ENCODE measurements at places on chromosomes 1 and 21.

DNA sequence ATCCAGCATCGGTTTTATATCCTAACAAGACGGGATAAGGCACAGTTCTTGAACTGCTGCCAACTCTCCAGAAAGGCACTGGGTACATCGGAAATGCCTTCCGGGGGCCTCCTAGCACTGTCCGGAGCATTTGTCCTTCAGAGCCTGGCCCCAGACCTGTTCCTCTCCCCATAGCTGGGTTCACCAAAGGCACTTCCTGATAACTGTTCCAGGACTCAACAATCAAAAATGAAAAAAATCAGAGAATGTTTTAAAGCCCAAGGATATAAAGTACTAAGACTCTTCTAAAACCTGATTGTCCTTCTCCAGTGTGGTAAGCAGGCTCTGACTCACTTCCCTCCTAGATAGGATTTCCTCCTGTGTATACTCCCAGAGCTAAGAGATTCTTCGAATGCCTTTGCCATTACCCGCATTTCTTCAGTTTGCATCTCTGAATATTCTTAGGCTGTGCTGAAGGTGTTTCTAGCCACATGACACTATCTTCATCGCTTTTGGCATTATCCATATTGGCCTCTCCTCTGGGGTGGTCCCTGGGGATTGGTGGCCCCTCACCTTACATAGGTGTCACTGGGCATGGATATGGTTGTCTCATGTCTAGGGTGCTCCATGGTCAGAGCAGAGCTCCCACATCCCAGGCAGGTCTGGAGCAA lies 112.9 kb downstream of the ZBTB18 start:
- DNase-seq, result no peak

DNA sequence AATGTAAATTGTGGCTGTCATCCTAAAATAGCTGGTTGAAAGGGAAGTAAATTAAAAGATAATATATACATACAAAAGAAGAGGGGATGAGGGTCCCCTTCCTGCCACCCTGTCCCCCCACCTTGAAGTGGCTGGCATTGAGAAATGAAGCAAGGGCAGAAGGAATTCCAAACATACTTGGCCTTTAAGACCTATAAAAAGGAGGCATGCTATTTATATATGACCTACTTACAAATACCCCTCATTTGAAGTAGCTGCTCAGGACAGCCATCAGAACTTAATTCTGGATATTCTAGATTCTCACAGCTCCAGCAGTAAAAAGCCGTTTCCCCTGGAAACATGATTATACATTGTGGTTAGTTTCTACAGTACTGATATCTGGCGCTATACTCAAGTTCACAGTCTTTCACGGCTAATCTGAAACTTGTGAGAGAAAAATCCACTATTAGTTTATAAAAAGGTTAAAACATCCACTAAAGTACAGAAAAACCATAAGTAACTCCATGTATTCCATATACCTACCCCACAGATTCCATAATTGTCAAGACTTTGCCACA lies 9.6 kb upstream of the MAP10 start:
- DNase-seq, result no peak

- no peak for DNase-seq
Measured at GRCh38 chr1:17199267-17200044, 5.5 kb upstream of the PADI1 start.

DNA sequence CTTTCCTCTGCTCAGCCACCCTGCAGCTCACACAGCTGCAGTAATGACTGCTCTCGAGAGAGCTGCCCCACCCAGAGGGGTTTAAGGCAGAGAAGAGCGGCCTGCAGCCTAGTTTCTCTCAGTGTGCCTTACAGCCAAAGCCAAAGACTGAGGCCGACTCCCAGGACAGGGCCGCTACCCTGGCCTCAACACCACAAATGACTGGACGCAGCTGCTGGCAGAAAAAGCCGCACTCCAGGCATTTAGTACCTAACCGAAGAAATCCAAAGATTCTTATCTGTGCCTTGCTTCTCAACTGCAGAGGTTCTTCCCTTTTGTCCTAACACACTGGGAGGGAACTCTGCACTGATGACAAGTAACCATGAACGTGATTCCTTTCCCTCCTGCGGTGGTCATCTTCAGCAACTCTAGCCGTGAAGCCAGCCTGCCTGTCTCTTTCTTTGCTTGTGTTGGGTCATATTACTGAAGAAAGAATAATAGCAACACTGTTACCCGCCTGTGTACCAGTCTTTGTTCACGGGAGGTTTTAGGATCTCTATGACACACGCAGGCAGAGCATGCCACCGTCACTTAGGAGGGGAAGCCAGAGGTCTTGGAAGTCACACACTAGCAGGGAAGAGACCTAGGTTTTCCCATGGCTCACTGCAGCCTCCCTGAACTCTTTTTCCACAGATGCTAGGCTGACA lies 202.7 kb downstream of the RHOU start:
- DNase-seq, result no peak

DNA sequence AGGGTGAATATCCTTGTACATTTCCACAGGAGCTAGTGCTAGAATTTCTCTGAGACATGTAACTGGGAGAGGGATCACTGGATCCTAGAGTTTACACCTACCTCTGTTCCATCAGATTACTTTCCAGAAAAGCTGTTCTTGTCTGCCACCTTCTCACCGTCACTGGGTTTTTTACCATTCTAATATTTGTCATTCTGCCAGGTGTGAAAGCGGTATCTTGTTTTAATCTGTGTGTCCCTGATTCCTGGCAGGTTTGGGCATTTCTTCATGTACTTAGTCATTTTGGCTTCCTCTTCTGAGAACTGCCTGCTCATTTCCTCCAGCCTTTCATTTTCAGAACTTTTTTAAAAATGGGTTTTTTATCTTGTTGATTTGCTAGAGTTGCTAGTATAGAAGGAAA lies 5.1 kb downstream of the PMF1 start:
- DNase-seq, result no peak

GRCh38 chr1:26291433-26291832 lies 11.5 kb downstream of the SH3BGRL3 start:
- no peak for DNase-seq

GRCh38 chr1:205455581-205456382 lies at the start of gene BLACAT1:
BLACAT1 (minus strand) TSS chr1:205456045.
- no peak for DNase-seq

DNA sequence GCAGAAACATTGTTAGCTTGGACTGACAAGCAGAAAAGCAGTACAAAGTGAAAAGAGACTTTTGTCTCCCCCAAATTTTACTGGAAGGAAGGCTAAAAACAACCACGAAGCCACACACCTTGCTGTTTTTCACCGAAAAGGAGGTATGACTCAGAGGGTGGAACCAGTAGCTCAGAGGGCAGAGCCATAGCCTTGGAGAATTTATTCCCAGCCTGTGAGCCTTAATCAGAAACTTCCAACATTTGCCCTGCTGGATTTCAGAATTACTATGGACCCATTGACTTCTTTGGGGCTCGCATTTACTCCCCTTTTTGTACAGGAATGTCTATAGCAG lies 32.0 kb downstream of the RPS6KC1 start:
- no peak for DNase-seq

DNA sequence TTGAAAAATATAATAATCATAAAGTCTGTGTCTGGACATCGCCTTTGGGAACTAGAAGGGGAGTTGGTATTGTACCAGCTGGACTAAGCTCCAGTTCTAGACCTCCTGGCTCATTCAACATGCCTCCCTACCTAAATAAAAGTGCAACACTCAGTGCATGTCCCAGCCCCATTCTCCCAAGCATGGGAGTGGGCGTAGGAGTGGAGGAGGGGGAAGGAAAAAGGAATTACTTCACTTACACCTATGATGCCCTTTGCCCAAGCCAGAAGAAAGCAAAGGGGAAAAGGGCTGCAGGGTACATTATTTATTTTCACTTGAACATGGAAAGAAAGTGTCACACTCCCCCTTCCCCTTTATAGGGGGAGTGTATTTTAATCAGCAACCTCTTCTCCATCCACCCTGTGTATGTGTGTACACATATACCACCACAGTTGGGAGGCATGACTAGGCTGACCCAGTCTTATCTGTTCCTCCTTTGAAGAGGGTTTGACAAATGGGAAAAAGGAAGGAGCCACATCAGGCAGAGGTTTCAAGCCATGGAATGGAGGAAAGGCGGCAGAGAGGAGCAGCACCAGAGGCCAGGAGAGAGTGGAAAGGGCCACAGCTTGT lies 3.2 kb downstream of the NIT1 start:
- DNase-seq, result no peak

DNA sequence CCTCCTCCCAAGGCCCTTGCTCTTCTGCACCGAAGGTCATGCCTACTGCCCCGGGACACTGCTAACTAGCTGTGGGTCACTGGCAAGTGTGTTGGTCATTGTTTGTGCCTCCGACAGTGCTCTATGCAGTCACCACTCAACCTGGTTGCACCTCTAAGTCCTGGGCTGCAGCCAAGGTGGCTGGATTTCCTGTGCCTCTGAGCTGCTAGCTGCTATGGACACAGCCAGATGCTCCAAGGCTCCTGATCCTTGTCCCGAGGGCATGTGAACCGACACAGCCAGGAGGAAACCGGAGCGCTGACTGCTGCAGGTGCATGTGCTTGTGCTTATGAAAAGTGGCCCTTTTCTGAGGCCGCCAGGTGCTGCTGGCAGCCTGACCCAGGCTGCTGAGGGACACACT lies 14.7 kb upstream of the SPOCD1 start:
- no peak for DNase-seq

All from stimulated activated CD4-positive, alpha-beta T cell treated with anti-CD3 and anti-CD28 coated beads, Interleukin-1b, Interleukin-23, amount 100 ng/mL, for 1 hour (primary cell).